ENCODE measurements at places on chromosomes 3 and 15.

GRCh38 chr3:8481380-8481779 is 20.2 kb upstream of the LMCD1 start:
- DNase-seq: no peak

DNA sequence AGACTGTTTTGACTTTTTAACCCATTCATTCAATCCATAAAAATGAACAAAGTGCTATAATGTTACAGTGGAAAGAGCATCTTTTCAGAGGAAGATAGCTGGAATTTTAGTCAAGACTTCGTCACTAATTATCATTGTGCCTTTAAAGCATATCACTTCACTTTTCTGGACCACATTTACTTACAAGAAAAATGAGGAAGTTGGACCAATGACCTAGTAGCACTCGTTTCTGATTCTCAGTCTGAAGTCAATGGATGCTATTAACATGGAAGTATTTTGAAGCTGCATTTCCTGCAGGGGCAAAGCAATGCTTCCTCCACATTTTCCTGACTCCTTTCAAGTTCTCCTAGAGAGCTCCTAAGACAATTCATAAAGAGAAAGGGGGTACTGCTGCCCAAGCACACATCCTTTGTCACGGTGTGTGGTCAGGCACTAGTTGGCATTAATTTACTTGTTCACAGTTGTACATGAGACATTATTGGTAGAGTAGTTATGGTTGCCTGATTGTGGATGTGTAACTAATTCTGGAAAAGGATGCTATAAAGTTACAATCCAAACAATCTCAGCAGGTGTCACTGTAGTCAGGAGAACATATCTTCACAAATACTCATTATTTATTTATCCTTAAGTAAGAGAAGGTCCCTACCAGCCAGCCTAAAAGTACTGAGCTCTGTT is 1049.1 kb downstream of the FHIT start:
- DNase-seq: no peak

DNA sequence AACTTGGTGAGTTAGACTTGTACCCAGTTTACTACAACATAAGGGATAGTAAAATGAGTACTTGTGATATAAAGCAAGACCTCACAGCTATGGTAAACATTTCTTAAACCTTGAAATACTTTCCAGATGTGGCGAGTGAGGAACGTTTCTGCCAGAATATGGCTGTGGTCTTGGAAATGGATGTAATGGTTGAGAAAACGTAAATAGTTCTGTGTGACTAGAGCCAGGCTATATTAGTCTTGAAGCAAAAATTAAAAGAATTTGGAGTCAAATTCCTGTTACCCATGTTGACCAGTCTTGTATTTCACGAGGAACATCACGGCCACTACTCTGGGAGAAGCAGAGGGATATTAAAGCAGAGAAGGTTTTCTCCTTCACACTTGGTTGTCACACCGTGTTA is 15.3 kb downstream of the OR4F15 start:
- DNase-seq: no peak

DNA sequence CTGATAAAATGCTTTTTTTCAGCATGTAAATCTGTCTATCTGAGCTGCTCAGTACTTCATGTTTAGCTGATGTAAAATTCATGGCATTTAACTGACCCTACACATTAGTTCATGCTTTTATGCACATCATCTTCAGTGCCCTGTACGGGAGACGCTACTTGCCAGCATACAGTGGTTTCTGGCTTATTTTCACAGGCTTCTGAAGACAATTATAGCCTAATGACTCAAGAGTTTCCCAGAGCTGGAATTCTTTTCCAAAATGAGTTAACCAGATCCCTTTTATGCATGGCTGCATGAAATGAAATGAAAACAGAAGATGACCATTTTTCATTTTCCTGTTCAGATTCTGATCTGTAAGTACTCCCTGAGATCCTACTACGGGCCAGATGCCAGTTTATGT is 1061.5 kb downstream of the ROBO2 start:
- DNase-seq: no peak

DNA sequence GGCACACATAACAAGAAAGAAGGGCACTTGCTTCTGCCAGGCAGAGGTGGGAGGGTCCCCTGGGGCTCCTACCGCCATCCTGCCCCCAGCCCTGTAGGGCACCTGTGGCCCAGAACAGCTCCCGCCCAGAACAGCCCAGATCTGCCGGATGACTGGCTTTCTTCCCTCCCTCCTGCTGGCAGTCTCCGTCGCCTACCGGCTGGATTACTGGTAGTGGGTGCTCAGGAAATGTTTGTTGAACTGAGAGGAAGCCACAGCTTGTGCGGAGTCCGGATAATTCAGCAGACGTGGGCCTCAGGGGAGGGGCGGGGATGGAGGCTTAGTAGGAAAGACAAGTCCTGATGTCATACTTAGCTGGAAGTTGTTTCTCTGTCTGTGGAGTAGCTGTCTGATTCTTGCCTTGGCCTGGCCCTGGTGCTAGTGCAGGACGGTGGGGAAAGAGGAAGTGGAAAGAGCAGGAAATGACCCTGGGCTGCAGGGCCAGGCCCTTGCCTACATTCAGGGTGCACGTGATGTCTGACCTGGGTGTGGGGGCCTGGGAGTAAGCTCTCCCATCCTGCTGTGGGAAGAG is 6.7 kb downstream of the CCDC9B start:
- DNase-seq: peak; percentile 65
